ENCODE measurements at places on chromosomes 3 and 15. TPM values are rescaled to one million over a fixed set of nuclear protein-coding genes. Genes with fewer than 3 reads are reported as not detected.

DNA sequence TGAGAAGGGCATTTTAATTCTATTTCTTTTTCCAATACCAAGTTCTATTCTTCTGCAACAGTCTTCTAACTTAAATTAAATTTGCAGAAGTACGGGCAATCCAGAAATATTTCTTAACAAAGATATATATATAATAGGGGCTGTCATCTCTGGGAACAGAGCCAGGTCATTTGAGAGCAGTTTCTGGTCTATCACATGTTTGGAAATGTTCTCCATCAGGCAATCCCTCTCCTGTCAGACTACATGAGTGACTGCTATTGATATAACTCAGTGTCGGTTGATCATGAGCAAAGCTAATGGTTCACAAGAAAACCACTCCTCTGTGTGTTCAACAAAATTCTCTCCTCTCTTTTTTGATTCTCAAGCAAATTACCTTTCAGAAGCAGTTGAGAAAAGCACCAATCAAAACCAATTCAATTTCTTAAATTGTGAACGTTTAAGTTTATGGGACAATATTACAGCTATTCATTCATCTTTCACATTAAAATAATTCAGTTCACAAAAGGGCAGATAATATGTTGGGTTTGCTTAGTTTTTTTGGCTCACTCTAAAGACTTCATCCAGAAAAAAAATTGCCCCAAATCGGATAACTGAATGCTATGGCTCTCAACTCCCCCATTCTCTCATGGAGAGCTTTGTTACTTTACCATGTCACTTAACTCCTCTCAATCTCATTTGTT is 152.9 kb upstream of the TGFBR2 start:
- DNase-seq = no peak

The SPCS1 gene
- total RNA-seq = 89.6 TPM

GRCh38 chr3:156040041-156040440 is 80.3 kb upstream of the KCNAB1 start:
- DNase-seq = no peak

The SNX22 gene
- total RNA-seq = 7.3 TPM

The WDR93 gene
- total RNA-seq = 1.3 TPM

GRCh38 chr3:114427285-114428043 is 133.6 kb downstream of the TIGIT start:
- DNase-seq = no peak

- DNase-seq = no peak
These were observed 223.2 kb upstream of the THBS1 start for GRCh38 chr15:39357480-39358268.

GRCh38 chr3:44965165-44965564 is 10.8 kb downstream of the ZDHHC3 start:
- DNase-seq = no peak

DNA sequence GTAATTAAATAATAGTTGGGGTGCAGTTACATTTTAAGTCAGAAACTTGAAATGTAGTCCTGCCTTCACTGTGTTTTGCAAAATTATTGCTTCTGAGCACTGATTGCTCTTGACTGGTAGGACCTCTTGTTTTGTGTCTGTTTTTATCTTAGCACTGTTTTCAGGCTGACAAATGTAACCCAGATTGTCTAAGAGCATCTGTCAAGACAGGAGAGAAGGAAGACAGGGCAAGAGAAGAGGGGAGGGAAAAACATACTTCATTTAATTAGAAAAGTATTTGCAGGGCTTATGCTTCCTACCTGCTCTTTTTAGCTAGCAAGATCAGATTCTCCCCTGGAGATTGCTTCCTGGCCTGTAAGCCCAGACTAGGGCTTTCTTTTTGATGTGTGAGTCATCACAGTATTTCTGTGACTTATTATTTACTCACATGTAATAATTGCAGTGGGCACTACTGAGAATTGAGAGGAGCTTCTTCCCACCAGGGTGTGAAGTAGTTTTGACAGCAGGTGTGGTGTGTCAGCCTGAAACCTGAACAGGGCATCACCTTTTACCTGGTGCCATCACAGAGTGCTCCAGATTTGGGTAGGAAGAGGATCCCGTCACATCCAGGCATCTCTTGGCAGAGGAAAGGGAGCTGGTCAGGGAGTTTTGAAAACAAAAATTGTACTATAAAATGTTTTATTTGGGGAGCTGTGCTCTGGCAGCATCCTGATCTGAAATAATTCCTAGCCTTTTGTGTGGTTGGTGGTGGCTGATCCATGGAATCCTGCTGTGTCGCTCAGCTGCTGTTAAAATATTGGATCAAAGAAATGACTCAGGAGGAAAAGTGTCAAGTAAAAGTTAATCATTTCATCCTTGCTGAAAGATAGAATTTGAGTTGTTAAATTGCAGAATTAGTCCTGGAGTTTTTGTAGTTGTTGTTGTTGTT is 98.2 kb downstream of the TMEM108 start:
- no peak for DNase-seq

GRCh38 chr3:53594276-53594675 is 99.9 kb downstream of the CACNA1D start:
- DNase-seq = no peak

The THSD4 gene
- 6.8 TPM for total RNA-seq

The CHST2 gene
- total RNA-seq = 10.8 TPM

DNA sequence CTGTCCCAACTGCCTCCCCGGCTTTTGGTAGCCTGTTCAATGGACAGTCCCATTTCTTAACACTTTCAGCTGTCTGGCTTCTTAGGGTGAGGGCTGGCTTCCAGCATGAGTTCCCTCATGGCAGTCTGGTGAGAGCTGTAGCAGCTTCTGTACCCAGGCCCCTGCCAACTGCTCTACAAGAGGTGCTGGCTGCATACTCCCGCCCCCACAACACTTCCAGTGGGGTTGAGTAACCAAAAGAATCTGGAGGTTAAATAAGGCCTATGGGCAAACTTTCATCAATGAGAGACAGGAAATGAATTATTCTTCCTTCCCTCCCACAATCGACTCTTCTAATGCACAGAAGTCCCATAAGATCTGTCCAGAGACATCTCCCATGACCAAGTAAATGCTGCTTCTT is 145.0 kb downstream of the NEK10 start:
- no peak for DNase-seq

GRCh38 chr15:48547286-48547685 is 98.2 kb downstream of the FBN1 start:
- no peak for DNase-seq

- no peak for DNase-seq
These were observed 11.0 kb downstream of the PGPEP1L start for GRCh38 chr15:98996624-98997023.

The SKOR1 gene
- 0.75 TPM for total RNA-seq

- DNase-seq = no peak
These were observed 27.7 kb downstream of the HES1 start for GRCh38 chr3:194163697-194164096.

GRCh38 chr15:81052046-81052445 is 51.3 kb downstream of the TLNRD1 start:
- no peak for DNase-seq

DNA sequence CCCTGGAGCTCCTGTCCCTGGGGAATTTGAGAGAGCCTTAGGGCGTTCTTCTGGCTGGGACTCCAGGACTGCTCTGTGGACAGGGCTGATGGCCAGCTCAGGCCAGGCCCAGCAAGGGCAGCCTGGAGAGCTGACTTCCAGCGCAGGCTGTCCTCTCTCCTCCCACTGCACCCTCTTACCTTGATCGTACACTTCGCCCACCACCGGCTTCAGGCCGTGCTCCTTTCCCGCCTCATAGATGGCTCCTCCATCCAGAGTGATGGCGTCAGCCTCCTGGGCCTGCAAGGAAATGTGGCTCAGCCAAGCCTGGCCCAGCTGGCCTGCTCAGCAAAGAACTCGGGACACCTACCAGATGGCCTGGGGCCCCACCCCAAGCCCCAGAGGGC is 3.1 kb downstream of the MELTF start:
- DNase-seq = no peak

- no peak for DNase-seq
These were observed 21.8 kb upstream of the CLDN18 start for GRCh38 chr3:137988152-137988551.

DNA sequence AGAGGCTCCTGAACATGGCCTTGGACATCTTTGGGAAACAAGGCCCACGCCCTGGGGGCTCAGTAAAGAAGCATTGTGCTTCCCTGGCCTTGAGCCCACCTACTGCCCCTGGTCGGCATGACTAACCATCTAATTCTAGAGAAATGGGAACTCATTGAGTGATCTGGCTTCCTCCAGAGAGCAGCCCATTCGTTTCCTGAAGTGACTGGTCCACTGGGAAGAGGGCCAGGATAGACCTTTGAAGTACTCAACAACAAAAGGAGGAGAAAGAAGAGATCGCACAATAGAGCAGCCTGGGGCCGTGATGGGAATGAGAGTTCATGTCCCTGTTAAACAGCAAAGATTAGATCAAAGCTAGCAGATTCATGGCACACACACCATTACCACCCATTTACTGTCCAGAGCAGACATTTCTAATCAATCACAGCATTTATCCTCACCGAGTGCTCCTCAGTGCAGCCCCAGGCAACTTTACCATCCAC is 514.4 kb upstream of the PROK2 start:
- DNase-seq = no peak

DNA sequence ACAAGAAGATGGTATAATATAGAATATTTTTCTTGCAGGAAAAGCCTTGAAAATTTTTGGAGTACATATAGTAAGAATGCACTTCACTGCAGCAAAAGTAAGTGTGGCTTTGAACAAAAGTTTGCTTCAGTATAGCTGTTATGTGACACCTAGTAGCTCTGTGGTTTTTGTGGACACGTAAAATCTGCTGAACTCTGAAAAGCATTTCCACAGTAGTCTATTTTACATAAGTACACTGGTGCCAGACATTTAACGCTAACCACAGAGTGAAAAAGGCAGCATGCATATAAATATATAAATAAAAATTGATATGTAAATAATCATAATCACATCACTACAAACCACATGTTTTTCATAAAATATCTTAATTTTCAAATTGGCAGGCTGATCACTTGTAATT is 39.8 kb downstream of the CGGBP1 start:
- no peak for DNase-seq

The ITIH1 gene
- 14.1 TPM for total RNA-seq

GRCh38 chr15:71647487-71647808 is 162.9 kb upstream of the NR2E3 start:
- DNase-seq = no peak

The GOLGA8J gene
- total RNA-seq = not detected

- no peak for DNase-seq
These were observed 149.3 kb downstream of the CACNA1D start for GRCh38 chr3:53643757-53644156.

DNA sequence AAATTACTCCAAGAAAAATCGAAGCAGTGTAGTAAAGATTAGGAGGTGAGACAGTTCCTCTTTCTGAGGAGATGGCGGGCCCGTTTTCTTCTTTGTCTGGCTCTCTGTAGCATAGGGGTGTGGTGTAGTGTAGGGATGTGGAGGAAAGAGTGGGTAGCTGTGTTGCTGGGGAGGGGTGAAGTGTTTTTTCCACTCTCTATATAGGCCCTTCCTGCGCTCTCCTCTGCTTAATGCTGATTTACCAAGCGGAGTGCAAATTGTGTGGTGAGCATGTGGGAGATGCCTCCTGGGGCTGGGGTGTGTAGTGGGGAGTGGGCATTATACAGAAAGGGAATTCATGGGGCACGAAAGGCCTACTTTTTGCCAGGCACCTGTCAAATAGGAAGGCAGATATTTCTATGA is 94.9 kb downstream of the ST6GAL1 start:
- DNase-seq = no peak

GRCh38 chr15:66027268-66027805 is 158.0 kb downstream of the RAB11A start:
- no peak for DNase-seq

The SLC12A8 gene
- 9.2 TPM for total RNA-seq

GRCh38 chr15:27414168-27414870 is 443.3 kb downstream of the GABRG3 start:
- no peak for DNase-seq

The ANKRD63 gene
- not detected for total RNA-seq

DNA sequence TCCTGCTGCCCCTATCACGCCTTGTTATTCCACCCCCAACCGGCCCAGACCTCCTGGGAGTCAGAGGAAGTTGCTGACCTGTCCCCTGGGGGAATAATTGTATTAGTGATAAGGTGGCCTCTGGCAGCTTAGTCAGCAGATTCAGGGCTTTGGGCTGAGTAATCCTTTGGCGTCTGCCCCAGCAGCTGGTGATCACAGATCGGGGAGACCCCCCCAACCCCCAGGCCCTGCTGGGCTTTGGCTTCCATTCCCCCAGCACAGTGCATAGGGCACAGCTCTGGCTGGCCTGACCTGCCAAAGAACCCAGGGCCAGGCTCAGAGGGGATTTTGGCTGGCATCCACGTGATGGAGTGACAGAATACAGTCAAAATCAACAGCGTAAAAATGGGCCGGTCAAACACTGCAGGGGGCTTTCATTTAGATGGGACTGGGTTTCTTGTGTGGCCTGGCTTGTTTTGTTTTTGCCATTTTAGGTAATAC is 3.9 kb upstream of the NR2E3 start:
- no peak for DNase-seq

GRCh38 chr3:193165431-193166120 is 75.4 kb upstream of the PLAAT1 start:
- DNase-seq = no peak

DNA sequence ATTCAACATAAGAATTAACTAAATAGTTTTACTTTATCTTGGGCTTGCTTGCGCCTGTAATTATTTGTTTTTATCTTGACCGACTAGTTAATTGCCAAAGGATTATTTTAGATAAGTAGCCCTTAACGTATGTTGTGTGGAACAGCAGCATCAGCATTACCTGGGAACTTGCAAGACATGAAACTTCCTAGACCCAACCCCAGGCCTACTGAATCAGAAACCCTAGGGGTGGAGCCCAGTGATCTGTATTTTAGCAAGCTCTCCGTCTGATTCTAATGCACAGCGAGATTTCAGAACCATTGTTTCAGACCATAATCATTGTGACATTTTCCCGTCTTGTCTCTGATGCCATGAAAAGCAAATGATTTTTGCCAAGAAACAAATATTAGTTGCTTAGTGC is 31.1 kb downstream of the FILIP1L start:
- DNase-seq = no peak

- DNase-seq = no peak
These were observed 15.4 kb downstream of the SCN5A start for GRCh38 chr3:38634111-38634510.

All from progenitor cell of endocrine pancreas (in vitro differentiated cells).